ENCODE measurements at places on chromosomes 7 and 10.

DNA sequence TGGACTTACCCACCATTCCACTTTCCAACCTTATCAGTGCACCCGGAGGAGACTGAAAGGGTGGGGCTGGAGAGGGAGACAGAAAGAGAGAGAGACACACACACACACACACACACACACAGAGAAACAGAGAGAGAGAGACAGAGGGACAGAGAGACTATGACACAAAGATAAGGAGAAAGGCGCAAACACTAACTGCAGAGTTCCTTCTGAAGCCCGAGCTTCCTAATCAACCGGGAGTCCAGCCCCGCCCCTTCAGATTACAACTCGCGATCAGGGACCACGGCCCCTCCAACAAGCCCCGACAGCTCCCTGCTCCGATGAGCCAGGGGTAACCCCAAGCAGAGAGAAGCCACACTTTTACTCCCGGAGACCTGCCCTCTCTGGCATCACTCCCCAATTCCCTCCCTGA lies 499 bp downstream of the GAL3ST4 start:
- no peak for DNase-seq

- peak; percentile 55 for DNase-seq
Observed at GRCh38 chr10:112634096-112634830, 187.2 kb downstream of the VTI1A start.

DNA sequence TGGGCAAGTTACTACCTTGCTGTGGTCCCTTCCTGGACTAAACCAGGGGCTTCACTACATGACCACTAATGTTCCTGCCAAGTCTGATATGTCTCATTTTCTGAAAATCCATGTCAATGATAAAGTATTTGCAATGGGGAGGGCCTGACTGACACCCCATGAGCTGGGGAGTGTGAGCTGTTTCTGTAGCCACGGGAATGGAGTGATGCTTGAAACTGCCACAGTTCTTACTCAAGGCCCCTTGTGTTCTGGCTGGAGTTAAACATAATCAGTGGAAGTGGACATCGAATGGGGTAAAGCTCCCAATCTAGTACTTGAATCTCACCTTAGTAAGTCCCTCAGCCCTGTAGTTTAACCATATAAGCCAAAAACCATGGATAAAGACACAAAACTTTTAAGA lies 61.9 kb upstream of the PDLIM1 start:
- no peak for DNase-seq

- peak; percentile 33 for DNase-seq
Observed at GRCh38 chr10:126135177-126135576, 238.8 kb downstream of the FANK1 start.

GRCh38 chr7:20786049-20786412 lies 655 bp downstream of the SP8 start:
- no peak for DNase-seq

DNA sequence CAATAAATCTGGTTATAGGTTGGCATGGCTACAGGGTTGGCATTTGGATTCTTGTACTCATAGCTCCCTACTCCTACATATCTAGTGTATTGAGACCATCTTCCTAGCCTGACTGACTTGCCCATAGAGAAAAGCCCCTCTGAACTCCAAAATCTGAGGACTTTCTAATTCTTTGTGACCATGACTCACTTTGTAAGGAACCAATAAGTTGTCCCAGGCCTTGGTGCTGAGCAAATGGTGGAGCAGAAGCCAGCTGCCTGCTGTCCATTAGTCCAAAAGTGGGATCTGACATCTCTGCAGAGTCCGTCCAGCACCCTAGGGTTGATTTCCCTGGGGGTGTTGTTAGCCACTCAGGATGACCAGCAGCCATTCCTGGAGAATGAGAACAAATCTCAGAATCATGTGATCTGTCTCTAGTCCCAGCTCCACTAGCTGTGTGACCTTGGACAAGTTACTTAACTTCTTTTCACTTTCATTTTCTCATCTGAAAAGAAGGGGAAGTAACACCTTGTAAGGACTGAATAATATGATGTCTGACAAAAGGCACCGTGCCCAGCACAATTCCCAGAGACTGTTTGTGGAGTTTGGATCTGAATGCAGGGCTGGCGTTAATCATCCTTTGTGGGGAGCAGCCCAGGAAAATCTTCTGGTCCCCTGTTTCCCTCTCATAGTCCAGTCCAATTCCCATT lies 44.1 kb downstream of the MTURN start:
- DNase-seq: no peak

DNA sequence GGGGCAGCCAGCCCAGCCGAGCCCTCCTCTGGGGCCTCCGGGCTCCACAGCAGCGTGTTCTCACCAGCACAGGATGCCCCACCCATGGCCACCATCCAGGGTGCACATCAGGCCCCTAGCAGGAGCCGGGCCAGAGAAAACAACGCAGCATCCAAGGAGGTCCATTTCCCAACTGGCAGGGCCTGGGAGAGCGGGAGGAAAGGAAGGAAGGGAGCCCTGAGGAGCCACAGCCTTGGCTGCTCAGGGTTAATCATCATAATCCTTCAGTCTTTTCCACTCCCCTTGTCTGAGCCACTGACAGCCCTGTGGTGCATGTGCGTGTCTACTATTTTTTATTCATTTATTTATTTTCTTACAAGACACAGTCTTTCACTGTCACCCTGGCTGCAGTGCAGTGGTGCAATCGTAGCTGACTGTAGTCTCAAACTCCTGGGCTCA lies 3.6 kb downstream of the PLAC9 start:
- DNase-seq: peak; percentile 93

GRCh38 chr10:14879928-14880193 lies 1.2 kb downstream of the SUV39H2 start:
- no peak for DNase-seq

GRCh38 chr7:92987095-92987494 lies 130.7 kb downstream of the SAMD9 start:
- DNase-seq: peak; percentile 88

- DNase-seq: no peak
Observed at GRCh38 chr7:12220389-12221046, 9.4 kb downstream of the TMEM106B start.

DNA sequence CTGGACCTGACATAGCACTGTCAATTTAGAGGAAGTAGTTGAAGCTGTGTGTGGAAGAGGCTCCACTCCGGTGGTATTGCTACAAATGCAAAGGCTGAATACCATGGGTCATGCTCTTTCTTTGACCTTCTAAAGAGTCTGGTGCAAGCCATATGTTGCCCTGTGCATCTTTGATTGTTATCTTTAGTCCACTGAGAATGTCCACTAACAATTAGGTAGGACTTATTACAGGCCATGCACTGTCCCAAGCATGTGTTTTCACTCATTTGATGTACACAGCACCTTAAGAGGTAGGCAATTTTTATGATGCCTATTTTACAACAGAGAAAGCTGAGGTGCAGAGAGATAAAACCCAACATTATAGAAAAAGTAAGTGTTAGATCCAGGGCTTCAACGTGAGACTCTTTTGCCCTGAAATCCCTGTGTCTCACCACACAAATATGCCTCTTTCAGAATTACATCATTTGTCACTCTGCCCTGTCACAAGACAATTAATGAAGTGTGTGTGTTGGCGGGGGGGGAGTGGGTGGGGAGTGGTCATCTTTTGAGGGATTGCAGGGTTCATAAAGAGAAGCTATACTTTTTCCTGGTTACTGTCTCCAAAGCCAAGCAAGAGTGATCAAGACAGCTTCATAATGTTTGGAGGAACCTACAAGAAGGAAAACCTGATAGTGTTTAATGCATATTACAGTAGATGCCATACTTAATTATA lies 637.6 kb upstream of the IGFBP3 start:
- DNase-seq: peak; percentile 89

GRCh38 chr10:82668221-82668895 lies 793.4 kb downstream of the NRG3 start:
- DNase-seq: peak; percentile 85

DNA sequence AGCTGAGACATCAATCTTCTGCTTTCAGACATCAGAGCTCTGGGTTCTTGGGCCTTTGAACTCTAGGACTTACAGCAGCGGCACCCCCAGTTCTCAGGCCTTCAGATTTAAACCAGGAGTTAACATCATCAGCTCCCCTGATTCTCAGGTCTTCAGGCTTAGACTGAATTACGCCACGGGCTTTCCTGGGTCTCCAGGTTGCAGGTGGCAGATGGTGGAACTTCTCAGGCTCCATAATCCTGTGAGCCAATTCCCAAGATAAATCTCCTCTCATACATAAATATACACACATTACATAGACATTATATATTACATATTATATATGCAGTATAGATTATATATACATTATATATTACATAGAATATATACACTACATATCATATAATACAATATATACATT lies 408.9 kb upstream of the AUTS2 start:
- no peak for DNase-seq

GRCh38 chr10:12608761-12609160 lies 259.4 kb downstream of the CAMK1D start:
- no peak for DNase-seq

DNA sequence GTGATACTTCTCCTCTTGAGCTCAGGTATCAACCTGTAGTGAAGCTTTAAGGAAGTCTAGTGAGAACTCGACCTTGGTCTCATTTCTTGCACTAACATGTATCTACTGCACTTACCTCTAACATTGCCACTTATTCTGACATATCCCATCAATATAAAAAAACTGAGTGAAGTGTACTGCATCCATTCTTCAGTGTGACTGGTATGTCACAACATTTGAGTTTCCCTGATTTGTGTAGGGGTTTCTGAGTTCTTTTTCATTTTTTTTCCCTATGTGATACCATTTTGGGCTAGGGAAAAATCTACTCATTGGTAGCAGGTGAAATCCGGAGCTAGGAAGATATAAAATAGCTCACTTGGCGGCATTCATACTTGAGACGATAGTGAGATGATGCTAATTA lies 274.3 kb downstream of the PRKG1 start:
- no peak for DNase-seq

GRCh38 chr10:7492660-7493046 lies 81.8 kb upstream of the SFMBT2 start:
- no peak for DNase-seq

DNA sequence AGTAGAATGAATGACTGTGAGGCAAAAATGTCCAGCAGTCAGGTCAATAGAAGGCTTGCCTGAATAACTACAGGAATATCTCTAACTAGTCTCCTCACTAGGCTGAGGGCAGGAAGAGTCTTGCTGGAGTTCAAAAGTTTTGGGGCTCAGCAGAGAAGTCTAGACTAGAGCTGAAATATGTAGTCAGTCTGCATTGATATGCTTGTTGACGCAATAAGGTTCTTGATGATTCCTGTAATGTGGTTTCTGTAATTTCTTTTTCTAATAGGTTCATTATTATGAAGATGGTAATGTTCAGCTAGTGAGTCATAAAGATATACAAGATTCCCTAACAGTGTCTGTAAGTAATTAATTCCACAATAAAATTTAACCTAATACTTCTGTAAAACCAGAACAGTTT lies 41.5 kb upstream of the ST7 start:
- DNase-seq: peak; percentile 68

GRCh38 chr10:16993186-16993585 lies 136.4 kb downstream of the CUBN start:
- no peak for DNase-seq

DNA sequence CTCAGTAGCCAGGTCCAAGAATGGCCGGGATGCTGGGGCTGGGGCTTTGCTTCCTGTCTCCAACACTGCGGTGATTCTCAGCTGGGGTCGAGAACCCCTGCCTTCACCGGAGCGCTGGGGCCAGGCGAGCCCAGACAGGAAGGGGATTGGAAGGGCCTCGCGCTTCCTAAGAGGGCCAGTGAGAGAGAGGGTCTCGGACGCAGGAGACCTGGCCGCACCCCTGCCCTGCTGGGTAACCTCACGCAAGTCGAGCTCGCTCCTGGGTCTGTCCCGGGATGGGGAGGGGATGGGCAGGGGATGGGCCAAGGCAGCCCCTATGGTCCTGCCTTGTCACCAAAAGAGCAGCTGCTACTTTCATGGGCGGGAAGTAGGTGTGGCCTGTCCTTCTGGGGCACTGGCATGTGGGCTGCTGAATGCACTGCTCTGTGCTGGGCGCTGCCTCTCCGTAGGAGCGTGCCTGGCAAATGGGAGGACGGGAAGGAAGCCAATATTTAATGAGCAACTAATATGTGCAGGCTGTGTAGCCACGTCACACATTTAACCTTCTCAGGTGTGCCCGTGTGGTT lies 20.0 kb downstream of the KCNK18 start:
- peak; percentile 6 for DNase-seq

DNA sequence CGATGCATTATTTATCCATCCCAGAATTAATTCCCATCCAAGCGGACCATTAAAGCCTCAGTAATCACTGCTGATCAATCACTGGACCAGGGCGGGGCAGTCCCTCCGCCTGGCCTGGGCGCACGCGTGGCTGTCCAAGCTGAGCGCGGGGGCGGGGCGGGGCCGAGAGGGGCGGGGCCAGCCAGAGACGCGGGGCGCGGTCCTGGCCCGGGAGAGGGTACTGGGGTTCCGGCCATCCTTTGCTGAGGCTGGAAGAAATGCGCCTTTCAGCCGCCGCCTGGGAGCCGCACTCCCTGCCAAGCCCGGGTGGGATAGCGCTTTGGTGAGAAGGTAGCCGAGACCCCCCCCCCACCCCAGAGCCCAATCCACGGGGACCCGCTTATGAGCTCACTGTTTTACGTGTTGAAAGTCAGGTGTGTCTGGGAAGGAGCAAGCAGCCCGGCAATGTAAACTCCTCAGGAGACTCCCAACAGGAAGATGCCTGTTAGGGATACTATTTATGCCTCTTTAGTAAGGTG lies at the start of gene ARHGAP22:
TSS of gene ARHGAP22 (minus strand) at position 83 of the 518 bp plus-strand sequence. CDS start 277 bp downstream, outside the sequence.
- peak; percentile 41 for DNase-seq

- DNase-seq: peak; percentile 88
Observed at GRCh38 chr10:13338390-13339110, 9.5 kb downstream of the SEPHS1 start.

Data from fibroblast of skin of right biceps (primary cell).